Effector CD8-positive, alpha-beta T cell (primary cell): ENCODE measurements at places on chromosomes 16 and 17.

DNA sequence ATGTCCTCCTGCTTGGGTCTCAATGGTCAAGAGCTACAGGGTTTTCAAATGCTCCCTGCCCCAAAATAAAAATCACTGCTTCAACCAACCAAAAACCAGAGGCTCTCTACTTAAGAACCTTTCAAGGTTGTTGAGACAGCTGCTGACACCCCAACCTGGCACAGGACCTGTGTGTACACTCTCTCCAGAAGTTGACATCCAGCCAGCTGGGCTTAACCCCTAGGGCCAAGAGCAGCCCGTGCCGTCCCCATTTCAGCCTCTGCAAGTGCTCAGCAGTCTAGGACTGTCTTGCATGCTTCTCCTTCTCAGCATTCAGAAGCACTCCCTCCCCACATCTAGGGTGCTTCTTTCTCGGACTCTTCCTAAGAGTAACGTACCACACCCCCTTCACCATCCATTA is 59.0 kb upstream of the TRAP1 start:
- no peak for DNase-seq

- no peak for DNase-seq
Observed at GRCh38 chr17:2885733-2886132, 89.5 kb downstream of the RAP1GAP2 start.

DNA sequence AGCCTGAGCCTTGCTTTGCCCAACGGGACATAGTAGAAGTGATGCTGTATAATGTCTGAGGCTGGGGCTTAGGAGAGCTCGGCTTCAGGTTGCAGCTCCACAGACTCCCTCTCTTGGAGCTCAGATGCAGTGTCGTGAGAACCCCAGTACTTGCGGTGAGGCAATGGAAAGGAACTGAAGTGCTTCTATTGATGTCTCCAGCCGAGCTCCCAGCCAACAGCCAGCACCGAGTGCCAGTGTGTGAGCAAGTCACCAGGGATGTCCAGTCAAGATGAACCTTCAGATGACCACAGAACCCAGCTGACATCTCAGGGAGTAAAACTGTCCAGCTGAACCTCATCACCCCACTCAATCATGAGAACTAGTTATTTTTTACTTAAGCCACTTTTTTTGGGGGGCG is 268.1 kb downstream of the IRF8 start:
- no peak for DNase-seq

DNA sequence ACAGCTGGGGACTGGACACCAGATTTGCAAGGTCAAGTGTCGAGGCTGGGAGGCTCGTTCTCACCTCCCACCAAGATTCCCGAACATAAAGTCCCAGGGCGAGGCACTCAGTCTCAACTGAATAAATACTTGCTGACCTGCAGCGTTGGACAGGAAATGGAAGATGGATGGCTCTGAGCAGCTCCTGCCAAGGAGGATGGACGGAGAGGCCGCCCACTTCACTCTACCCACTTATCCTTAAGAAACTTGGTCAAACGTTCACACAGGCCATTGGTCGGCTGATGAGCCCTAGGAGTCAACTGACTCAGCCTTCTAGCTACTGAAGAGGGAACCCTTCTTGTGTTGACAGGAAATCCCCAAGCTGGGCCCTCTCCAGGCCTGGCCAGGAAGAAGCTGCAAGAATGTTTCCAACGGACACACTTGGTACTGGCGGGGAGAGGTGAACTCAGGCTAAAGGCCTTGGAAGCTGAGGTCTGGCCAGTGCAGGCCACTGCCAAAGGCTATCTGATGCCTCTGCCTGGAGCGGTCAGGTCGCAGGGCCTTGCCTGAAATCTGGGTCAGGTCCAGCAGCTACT is 50.0 kb downstream of the VAC14 start:
- DNase-seq: no peak

- DNase-seq: no peak
Observed at GRCh38 chr17:81719410-81720266, 7.6 kb downstream of the SLC25A10 start.

GRCh38 chr17:45409659-45410076 is 23.0 kb downstream of the ARHGAP27 start:
- no peak for DNase-seq

DNA sequence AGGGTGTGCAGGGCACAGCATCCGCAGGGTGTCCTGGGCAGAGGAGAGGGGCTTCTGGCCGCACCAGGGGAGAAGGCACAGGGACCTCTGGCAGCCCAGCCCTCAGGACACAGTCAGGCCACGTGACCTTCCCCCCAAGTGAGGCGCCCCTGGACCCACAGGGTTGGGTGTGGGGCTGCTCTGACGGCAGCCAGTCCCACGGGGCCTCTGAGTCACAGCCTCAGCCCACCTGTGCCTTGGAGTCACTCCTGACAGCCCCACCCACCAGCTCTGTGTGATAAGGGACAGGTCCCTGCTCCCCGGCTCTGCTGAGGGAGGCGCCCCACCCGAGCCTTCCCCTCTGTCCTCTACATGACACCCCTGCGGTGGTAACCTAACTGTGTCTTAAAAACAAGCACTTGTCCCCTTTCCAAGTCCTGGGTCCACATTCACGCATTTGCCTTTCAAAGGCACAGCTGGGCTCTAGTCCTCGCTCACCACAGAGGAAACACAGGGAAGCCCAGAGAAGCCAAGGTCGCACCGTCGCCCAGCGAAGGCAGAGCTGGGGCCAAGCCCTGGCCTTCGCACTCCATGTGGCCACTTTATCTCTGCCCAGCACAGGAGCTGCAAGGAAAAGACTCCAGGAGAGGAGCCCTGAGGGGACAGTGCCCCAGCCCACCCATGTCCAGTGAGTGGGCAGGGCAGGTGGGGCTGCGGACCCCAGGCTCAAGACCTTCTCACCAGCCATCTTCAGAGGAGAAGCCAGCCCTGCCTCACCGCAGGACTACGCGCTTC is 5.1 kb upstream of the NPTX1 start:
- DNase-seq: no peak

DNA sequence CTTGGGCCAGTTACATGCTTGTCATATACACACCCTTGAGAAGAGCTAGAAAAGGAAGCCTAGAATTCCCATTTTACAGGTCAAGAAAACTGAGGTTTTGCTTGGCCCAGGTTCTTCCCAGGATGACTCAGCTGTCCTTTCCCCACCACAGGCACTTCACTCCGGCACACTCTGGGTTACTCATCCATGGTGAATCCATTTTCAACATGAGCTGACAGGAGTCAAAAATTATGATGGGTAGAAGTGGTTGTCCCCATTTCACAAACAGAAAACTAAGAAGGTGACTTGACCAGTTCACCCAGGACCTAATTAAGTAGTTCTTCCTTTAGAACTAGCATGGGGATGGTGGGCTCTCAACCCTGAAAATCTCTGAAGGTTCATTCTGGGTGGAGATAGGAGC is 67.2 kb downstream of the USP22 start:
- no peak for DNase-seq
